ENCODE measurements at places on chromosomes 6 and 20. TPM values are rescaled to one million over a fixed set of nuclear protein-coding genes. Genes with fewer than 3 reads are reported as not detected.
A peak's percentile ranks its signal among the peaks of the same experiment; 100 is the strongest.

- H3K36me3 ChIP-seq = peaks cover 4% of the 10 kb centered on the region
- no peaks in the 10 kb centered on the region for H3K27me3 ChIP-seq
- peaks cover 4% of the 10 kb centered on the region for H3K4me1 ChIP-seq
- no peak overlapping the region for H3K4me3 ChIP-seq
- H3K27ac ChIP-seq = no peak overlapping the region
Observed at GRCh38 chr6:25585225-25585624, 66.8 kb upstream of the SCGN start.

- no peaks in the 10 kb centered on the region for H3K27me3 ChIP-seq
- H3K36me3 ChIP-seq = no peaks in the 10 kb centered on the region
- no peak for DNase-seq
- H3K27ac ChIP-seq = no peak overlapping the region
Observed at GRCh38 chr6:69422475-69422874, 374.3 kb downstream of the LMBRD1 start.

GRCh38 chr6:13519839-13520238, 32.4 kb upstream of the GFOD1 start:
- no peak for DNase-seq
- H3K4me1 ChIP-seq = no peaks in the 10 kb centered on the region
- no peak overlapping the region for H3K4me3 ChIP-seq
- H3K27me3 ChIP-seq = no peaks in the 10 kb centered on the region
- H3K27ac ChIP-seq = no peak overlapping the region

- H3K36me3 ChIP-seq = no peaks in the 10 kb centered on the region
- no peak overlapping the region for H3K4me3 ChIP-seq
- no peaks in the 10 kb centered on the region for H3K4me1 ChIP-seq
- no peaks in the 10 kb centered on the region for H3K27me3 ChIP-seq
Observed at GRCh38 chr6:85275338-85275985, 174.4 kb upstream of the NT5E start.

- DNase-seq = no peak
- H3K36me3 ChIP-seq = peaks cover 7% of the 10 kb centered on the region
- H3K27ac ChIP-seq = no peak overlapping the region
Observed at GRCh38 chr20:48689388-48689787, 138.4 kb downstream of the PREX1 start.

DNA sequence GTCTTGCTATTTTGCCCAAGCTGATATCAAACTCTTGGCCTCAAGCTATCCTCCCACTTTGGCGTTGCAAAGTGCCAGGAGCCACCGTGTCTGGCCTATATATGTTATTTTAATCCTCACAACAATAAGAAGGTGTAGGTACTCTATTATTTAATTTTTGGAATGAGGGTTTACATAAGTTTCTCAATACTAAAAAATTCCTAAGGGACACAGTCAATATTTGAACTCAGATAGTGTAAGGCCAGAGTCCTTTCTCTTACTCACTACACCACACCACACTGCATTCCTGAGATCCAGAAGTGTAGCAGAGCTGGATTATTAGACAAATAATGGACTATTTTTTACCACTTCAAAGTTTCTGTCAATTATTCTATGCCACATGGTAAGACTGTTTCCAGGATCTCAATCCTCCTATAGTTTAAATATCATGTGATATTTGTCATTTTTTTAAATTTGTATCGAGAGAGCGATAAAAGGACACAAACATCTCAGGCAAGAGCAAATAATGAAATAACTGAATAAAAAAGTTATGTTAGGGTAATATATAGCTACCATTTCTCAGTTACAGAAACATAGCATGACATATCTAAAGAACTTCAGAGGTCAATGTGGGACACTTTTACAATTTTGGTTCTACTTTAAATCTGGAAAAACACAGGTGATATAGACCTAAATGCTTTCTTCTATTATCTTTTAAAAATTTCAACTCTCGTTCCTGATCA, 162.2 kb upstream of the THEMIS start:
- no peak overlapping the region for H3K27ac ChIP-seq
- DNase-seq = no peak
- peaks cover 2% of the 10 kb centered on the region for H3K4me1 ChIP-seq
- no peak overlapping the region for H3K4me3 ChIP-seq
- H3K27me3 ChIP-seq = no peaks in the 10 kb centered on the region

GRCh38 chr20:20391766-20392165, 23.9 kb downstream of the INSM1 start:
- no peaks in the 10 kb centered on the region for H3K27me3 ChIP-seq
- H3K36me3 ChIP-seq = peaks cover 6% of the 10 kb centered on the region
- H3K27ac ChIP-seq = no peak overlapping the region
- H3K4me1 ChIP-seq = no peaks in the 10 kb centered on the region
- H3K4me3 ChIP-seq = no peak overlapping the region

DNA sequence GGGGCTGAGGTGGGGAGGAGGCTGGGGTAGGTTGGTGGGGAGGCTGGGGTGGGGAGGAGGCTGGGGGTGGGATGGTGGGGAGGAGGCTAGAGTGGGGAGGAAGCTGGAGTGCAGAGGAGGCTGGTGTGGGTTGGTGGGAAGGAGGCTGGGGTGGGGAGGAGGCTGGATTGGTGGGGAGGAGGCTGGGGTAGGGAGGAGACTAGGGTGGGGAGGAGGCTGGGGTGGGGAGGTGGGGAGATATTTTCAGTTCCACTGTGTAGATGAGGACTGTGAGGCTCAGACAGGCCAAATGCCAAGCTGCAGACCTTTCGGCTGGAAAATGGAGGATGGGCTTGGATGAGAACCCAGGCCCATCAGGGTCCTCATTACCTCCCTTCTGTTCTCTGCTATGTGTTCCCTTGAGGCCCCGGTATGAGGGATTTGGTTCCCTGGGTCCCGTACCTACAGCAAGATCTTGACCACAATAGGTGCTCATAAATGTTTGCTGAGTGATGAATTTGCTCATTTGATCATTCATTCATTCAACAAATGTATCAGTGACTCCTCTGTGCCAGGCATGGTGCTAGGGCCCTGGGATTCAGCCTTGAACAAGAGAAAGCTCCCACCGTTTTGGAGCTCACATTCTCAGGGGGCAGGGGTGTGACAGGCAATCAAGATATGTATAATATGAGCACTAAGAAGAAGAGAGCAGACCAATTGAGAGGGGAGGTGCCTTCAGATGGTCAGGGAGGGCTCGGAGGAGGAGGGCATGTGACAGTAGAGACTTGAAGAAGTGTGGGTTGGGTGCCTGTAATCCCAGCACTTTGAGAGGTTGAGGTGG, 36.1 kb upstream of the NOL4L start:
- peaks cover 3% of the 10 kb centered on the region for H3K4me1 ChIP-seq
- H3K4me3 ChIP-seq = no peak overlapping the region
- H3K36me3 ChIP-seq = no peaks in the 10 kb centered on the region
- peaks cover 3% of the 10 kb centered on the region for H3K27me3 ChIP-seq
- H3K27ac ChIP-seq = peak overlapping the region; percentile 1

DNA sequence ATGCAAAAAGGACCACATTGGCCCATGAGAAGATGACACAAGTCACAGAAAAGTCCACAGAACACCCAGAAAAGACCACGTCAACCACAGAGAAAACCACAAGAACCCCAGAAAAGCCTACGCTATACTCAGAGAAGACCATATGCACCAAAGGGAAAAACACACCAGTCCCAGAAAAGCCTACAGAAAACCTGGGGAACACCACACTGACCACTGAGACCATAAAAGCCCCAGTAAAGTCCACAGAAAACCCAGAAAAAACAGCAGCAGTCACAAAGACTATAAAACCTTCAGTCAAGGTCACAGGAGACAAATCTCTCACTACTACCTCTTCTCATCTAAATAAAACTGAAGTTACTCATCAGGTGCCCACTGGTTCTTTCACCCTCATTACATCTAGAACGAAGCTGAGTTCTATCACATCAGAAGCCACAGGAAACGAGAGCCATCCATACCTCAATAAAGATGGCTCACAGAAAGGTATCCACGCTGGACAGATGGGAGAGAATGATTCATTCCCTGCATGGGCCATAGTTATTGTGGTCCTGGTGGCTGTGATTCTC, 11.2 kb downstream of the MUCL3 start:
- peaks cover 2% of the 10 kb centered on the region for H3K36me3 ChIP-seq
- no peak overlapping the region for H3K4me3 ChIP-seq
- no peak for DNase-seq

- peak overlapping the region; percentile 99 for H3K27ac ChIP-seq
- peak; percentile 77 for DNase-seq
- peaks cover 37% of the 10 kb centered on the region for H3K36me3 ChIP-seq
- no peaks in the 10 kb centered on the region for H3K27me3 ChIP-seq
- peak overlapping the region; percentile 99 for H3K4me3 ChIP-seq
- H3K4me1 ChIP-seq = peaks cover 61% of the 10 kb centered on the region
Observed at GRCh38 chr6:33313105-33313708, 671 bp downstream of the TAPBP start.

DNA sequence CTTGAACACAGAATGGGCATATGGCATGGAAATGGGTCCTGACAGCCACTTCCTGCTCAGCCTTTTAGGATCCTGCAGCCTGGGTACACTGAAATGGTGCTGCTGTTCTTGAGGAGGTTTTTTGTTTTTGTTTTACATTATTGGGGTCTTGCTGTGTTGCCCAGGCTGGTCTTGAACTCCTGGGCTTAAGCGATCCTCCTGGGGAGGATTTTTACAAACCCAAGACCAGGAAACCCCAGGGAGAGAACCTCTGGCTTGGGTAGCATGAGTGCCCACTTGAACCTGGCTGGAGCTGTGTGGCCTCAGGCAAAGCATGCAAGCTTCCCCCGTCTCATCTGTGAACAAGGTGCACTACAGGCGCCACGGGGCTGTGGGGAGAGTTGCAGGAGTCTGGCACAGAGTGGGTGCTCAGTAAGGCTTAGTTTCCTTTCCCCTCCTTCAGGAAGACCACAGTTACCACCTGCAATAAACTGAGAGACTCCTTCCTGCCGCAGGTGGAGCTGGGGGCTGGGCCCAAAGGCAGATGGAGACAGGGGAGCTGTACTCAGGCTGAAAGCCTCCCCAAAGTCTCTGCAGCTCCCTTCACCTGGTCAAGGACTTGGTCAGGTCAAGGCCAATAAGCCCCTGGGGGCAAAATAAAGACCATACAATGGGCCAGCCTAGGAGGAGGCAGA, 1.8 kb downstream of the SLA2 start:
- H3K4me3 ChIP-seq = peak overlapping the region; percentile 97
- H3K36me3 ChIP-seq = peaks cover 34% of the 10 kb centered on the region
- peaks cover 45% of the 10 kb centered on the region for H3K4me1 ChIP-seq
- peak overlapping the region; percentile 98 for H3K27ac ChIP-seq

DNA sequence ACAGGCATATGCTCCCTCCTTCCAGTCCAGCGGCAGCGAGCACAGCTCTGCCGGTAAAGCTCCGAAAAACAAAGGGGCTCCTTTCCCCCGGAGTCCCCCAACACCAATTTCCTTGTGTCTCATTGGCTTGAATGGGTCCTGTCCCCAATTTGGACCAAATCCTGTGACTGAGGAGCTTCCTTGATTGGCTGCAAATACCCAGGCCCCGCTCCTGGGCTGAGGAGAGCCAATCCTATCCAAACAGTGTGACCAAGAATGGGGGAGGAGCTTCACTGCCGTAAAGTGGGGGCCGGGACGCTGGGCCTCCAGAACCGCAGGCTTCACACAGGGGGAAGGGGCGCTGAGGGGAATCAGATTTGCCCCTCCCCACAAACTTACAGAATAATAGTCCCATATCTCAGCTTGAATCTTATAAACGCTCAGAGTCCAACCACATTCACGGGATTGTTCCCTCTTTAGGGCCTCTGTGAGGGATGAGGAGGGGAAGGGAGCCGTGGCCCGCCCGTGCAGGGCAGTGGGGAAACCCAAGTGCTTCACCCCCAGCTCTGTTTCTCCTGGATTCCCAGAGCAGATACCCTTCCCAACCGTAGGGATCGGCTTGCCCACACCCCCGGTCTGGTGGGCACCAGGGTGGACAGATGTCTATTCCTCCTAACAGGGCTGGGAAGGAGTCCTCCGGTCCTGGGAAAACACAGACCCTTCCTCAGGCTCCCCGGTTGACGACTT, 141.0 kb upstream of the MLN start:
- no peak overlapping the region for H3K4me3 ChIP-seq
- no peak for DNase-seq
- no peaks in the 10 kb centered on the region for H3K4me1 ChIP-seq

DNA sequence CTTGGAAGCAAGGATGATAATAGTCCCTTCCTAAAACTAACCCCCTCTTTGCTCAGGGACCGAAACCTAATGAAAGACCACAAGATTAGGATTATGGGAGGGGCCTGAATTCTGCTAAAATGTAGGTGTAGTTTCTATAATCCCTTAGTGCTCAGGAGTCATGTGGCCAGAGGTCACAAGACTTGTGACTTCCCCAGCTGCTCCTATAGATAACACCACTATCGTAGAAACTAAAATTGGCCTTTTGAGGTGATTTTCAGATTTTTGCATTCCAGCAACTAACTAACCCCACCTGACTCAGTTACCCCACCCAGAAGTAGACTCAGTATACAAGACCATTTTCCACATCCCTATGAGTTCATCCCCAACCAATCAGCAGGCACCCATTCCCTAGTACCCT, 42.1 kb downstream of the MDN1 start:
- no peaks in the 10 kb centered on the region for H3K4me1 ChIP-seq
- H3K27me3 ChIP-seq = no peaks in the 10 kb centered on the region
- no peak overlapping the region for H3K4me3 ChIP-seq
- no peak for DNase-seq

DNA sequence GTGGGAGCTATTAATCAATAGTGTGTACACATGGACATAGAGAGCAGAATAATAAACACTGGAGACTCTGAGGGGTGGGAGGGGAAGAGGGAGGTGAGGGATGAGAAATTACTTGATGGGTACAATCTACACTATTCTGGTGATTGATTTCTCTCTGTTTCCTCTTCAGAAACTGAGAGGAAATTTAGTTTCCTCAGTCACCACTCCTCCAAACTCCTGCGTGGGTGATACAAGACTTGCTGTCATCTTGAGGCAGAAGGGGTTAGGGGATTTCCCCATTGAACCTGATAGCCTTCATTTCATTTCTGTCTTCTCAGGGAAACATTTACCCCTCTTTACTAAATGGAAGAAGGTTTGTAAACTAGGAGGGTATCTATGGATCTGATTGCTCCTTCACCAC, 84.3 kb upstream of the ESR1 start:
- H3K4me3 ChIP-seq = no peak overlapping the region
- H3K36me3 ChIP-seq = peaks cover 3% of the 10 kb centered on the region
- peak; percentile 76 for DNase-seq

Gene WFDC12
- not detected for total RNA-seq

Gene HLA-DRB1
- total RNA-seq = 4.1 TPM

Gene PEX3
- total RNA-seq = 11.9 TPM

Gene CDKN1A
- total RNA-seq = 92.3 TPM

Gene BACH2
- total RNA-seq = 77.9 TPM
